ENCODE measurements at places on chromosomes 6 and 20.

DNA sequence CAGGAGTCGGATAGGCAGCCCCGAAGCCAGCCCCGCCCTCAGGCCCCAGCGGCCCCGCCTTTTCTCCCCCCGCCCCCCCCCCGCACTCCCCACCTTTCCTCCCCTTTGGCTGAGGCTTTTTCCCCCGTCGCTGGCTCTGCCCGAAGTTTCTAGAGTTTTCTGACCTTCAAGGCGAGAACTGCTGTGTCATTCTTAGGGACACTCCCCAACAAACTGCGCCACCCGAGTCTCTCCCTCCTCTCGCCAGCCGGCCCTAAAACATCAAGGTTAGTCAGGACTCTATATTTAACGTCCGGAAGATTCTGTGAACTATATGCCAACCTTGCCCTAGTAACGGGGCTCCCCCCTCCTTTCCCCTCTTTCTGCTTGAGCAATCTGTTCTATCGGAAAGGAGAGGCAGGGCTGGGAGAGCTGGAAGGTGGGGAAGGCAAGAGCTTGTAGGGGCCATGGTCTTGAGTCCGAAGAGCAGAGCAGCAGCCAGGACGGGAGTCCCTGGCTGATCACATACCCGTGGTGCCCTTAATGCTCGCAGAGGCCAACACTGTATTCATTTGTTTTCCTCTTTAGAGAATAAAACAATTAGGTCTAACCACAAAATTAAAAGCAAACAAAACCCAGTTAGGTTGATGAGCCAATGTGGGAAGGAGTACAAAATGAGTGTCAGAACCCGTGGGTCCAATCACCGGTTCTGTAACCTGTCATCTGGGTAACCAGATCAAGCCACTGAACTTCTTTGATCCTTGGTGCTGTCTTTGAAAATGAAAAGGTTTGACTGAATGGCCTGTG, 5.3 kb upstream of the HSPA1B start:
- peak; percentile 75 for DNase-seq

GRCh38 chr6:52522655-52523054, 54.2 kb downstream of the TRAM2 start:
- DNase-seq: no peak

- no peak for DNase-seq
Observed at GRCh38 chr20:61593516-61593915, 341.5 kb downstream of the CDH4 start.

- DNase-seq: no peak
Observed at GRCh38 chr6:50289366-50289765, 239.6 kb upstream of the DEFB112 start.

GRCh38 chr20:36411861-36412454, 105.8 kb downstream of the DLGAP4 start:
- no peak for DNase-seq

GRCh38 chr6:39806278-39806677, 14.1 kb downstream of the DAAM2 start:
- no peak for DNase-seq

- DNase-seq: no peak
Observed at GRCh38 chr6:12336121-12336971, 46.2 kb downstream of the EDN1 start.

GRCh38 chr20:58760856-58761255, 68.3 kb downstream of the NPEPL1 start:
- DNase-seq: no peak

- DNase-seq: no peak
Observed at GRCh38 chr6:77228279-77228678, 235.0 kb downstream of the HTR1B start.

DNA sequence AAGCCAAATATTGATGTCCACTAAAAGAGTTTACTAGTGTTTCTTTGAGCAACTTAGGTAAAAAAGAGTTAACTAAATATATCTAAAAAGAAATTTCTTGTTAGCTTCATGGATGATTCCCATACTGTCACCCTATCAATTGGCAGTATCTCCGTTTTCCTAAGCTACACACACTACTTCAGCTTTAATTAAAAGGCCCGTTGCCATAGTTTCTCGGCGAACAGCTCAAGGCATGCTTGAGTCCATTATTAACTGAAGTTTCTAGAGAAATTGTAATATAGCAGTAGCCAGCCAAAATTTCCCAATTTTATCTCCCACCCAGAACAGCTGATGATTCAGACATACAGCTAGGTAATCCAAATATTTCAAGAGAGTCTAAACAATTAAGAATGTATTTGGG, 20.0 kb upstream of the BEND6 start:
- DNase-seq: no peak
